ENCODE measurements at places on chromosomes 5 and 9.

DNA sequence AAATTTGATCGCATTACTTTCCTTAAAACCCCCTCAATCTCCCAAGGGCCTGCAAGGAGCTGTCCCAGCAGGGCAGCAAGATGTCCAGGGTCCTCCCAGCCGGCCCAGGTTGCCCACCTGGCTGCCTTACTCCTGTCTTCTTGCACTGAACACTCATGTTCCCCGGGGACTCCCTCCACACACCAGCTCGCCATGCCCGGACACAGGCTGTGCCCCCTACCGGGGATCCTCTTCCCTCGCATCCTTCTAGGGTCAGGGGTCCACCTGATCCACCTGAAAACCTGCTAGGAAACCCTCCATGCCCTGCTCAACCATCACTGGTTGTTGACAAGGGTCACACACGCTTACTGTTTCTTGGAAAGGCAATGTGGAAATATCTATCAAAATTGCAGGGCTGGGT is 172.0 kb upstream of the MSX2 start:
- no peak for DNase-seq

- DNase-seq: no peak
Measured at GRCh38 chr5:119393746-119394145, 37.9 kb downstream of the TNFAIP8 start.

DNA sequence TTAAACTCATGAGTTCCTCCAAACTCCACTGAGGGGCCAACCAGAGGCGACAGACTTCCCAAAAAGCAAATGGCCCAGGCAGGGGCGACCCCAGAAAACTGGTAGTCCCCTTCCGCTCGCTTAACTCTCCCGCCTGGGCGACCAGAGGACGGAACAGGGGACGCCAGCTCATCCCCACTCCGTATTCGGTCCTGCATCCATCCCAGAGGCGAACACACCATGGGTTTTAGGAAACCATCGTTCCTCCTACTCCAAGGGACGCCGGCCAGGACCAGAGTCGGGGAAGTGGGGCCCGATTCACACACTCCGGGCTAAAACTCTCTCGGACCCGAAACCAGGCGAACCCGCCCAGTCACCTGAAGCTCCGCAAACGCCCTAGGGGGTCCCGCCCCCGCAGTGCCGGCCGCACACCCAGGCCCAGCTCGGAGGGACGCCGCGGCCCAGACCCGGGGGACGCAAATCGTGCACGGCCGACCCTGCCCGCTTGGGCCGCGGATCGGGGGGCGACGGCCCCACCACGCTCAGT is 478 bp downstream of the TEX10 start:
- DNase-seq: peak; percentile 1

- no peak for DNase-seq
Measured at GRCh38 chr9:36005891-36006290, 30.8 kb upstream of the RECK start.

DNA sequence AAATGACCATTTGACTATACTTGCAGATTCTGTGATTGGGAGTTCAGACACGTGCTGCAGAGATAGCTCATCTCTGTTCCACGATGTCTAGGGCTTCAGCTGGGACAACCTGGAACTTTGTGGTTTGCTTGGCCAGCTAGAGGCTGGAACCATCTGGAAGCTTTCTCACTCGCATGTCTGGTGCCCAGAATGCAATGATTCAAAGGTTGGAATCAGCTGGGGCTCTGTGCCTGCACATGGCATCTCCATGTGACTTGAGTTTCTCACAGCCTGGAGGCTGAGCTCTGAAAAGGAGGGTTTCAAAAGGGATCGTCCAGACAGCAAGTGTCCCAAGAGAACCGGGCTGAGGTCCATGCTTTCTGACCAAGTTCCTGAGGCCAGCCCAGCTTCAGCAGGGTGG is 465.2 kb downstream of the GADD45G start:
- DNase-seq: no peak

GRCh38 chr5:152547202-152547601 is 142.1 kb upstream of the NMUR2 start:
- no peak for DNase-seq

- DNase-seq: no peak
Measured at GRCh38 chr5:131230406-131230805, 33.4 kb upstream of the CDC42SE2 start.

DNA sequence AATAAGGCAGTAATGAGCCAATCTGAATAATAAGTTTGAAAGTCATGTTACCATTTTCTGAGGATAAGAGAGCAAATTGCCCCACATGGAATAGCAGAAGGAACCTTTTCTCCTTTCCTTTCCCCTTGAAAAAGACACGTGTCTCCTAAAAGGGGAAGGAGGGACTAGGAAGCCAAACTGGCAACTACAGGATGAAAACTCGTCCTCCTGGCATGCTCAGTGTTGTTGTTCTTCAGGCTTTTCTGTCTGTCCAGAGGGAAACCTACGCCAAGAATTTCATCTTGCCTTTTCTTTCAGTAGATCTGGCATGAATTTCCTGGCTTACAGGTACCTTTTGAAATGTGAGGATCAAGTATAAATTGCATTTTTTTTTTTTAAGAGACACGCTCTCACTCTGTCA is 355.9 kb upstream of the TLE4 start:
- no peak for DNase-seq

DNA sequence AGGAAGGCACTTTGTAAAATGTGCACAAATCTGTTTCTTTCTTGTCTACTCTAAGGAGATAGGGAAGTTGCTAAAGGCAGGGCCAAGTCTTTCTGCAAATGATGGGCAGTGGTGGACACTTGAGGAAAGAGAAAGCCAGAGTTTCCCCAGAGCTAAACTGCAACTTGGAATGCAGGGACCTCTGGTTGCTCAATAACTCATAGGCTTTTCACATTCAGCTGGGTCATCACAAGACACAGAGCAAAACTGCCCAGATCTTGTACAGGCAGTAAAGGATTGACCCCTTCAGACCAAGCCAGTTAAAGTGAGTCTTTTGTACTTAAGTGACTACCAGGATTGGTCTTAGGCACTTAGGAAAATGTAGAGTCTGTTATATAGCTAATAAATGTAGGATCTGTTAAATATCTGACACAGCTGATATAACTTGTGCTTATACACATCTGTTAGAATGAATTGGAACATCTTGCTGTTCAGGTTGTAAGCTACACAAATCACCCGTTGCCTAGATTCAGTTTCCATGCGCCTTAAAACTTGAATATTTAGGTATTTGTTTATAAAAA is 13.5 kb upstream of the AGXT2 start:
- no peak for DNase-seq

DNA sequence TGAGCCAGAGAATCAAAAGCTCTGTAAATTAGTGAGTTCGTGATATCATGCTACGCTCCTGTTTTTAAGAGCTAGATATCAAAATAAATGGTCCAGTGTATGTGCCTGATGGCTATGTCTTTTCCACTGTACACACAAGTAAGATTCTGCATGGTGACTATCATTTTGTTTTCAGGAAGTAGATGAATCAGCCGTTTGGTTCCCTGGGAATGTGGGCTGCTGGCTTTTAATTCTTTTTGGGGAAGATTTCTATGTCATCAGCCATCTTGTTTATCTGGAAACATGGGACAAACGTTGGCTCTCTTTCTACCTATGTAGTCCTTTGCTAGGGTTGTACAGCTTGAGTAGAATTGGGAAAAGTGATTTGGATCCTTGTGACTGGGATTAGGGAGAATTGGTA is 126.7 kb downstream of the GRIA1 start:
- no peak for DNase-seq

DNA sequence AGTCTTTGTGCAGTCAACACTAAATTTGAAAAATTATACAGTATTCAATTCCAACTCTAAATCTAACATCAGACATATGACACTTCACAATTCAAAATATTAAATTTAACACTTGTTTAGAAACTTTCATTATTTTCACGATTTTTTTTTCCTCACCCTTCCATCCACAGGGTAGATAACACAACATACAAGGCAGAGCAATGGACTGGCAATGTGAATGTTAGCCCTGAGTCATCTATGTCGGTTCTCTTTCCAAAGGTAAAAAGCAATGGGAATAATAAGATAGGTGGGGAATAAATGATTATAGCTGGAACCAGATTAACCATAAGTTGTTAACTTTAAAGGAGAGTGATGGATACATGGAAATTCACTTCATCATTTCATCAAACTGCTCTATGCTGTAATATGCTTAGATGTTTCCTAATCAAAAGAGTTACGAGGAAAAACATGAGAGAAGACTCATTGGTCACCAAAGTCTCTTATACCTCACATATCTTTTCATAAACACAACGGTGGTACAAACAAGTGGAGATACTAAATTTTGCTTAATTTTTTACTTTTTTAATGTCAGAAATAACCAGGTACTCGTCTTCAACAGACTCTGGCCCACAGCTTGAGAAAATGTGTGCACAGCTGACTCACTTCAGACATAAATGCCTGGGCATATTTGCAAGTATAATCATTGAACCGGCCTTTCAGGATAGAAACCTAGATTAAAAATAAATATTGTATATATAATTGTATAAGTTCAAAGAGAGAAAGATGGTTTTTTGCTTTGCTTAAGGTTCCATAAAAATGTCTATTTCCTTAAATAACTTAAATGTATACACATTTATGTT is 23.0 kb downstream of the RFX3 start:
- DNase-seq: no peak

GRCh38 chr5:4544049-4544670 is 596.0 kb upstream of the ADAMTS16 start:
- DNase-seq: no peak

GRCh38 chr9:96484521-96484931 is 34.6 kb downstream of the HABP4 start:
- DNase-seq: no peak

GRCh38 chr5:151171529-151171928 is 13.9 kb upstream of the ANXA6 start:
- DNase-seq: no peak

DNA sequence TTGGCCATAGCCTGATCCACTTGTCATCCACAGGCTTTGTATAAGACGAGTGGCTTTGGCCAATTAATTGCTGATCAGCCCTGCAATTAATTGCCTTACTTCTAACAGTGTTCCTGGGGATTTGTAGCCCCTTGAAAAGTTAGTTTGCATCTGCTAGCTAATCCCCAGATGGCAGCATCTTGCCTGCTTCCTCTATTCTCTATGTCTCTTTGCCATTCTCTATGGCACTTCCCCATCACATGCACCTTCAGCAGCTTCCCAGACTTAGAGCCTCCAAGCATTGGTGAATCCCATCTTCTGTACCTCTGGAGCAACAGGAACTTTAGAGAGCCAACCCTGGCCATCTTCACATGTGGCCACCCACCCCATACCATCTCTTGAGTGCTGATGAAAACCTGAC is 197.0 kb upstream of the DMAC1 start:
- no peak for DNase-seq

DNA sequence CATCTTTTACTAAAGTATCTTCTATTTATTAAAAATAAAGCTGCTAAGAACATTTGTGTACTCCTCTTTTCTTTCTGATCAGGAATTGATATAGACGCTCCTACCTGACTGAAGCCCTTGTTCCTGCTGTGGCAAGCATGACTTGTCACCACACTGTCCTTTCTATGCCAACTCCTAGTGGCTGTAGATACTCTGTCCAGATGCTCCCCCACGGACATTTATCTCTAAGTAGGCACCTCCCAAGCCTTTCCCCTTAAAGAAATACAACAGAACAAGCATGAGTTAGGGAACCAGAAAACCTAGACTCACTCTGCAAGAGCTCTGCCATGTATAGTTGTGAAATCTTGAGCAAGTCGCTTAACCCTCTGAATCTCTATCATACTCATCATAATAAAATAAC is 53.2 kb downstream of the FAM114A2 start:
- DNase-seq: no peak

DNA sequence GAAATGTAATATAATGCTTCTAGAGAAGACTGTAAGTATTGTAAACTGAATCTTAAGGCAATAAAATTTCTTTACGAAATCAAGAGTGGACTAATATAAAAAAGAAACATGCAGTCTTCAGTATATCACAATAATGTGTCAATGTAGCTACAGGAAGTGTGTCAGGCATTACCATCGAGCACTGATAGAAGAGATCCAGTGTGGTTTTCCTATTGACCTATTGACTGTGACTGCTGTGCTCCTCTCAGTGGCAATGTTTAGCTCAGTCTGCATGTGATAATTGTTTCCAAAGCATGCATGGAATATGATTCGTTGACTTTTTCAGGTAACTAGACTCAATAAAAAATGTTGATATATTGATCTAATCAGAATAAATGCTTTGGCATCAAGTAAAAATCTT is 20.3 kb upstream of the PCSK1 start:
- DNase-seq: no peak

DNA sequence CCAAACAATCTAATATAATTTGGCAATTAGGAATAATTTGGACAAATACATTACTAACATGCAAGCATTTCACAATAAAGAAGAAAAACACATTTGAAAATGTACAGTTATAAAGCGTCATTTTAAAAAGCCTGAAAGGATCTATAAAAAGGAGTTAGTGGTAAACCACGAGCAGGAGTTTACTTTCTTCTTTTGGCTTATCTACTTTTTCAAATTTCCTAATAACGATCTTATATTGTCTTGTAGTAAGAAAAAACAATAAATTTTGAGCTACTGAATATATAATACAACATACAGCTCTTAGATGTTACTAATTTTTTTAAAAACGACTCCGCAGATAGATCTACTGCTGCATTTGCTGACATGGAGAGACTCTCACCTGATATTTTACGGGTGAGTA is 79.9 kb downstream of the SMIM23 start:
- DNase-seq: no peak

DNA sequence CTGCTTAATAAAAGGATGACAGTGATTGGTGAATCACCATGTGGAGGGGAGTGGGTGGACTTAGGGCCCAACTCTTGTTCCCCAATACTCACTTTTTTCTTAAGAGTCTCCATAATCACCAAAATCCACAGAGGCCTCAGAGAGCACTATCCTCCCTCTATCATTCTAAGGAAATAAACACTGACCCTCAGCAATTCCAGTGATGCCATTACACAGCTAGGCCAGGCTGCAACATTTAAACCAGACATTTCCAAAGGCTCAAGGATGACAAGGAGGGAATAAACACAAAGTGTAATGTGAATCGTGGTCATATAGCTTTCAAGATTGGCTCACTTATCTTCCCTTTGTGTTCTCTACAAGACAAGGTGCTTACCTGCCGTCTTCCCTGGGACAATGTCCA is 2.4 kb upstream of the ARSI start:
- DNase-seq: no peak

- no peak for DNase-seq
Measured at GRCh38 chr5:89267788-89268187, 384.8 kb upstream of the MEF2C start.

- no peak for DNase-seq
Measured at GRCh38 chr5:36206913-36207312, 34.8 kb downstream of the NADK2 start.

GRCh38 chr5:124342584-124342983 is 403.9 kb downstream of the ZNF608 start:
- no peak for DNase-seq

DNA sequence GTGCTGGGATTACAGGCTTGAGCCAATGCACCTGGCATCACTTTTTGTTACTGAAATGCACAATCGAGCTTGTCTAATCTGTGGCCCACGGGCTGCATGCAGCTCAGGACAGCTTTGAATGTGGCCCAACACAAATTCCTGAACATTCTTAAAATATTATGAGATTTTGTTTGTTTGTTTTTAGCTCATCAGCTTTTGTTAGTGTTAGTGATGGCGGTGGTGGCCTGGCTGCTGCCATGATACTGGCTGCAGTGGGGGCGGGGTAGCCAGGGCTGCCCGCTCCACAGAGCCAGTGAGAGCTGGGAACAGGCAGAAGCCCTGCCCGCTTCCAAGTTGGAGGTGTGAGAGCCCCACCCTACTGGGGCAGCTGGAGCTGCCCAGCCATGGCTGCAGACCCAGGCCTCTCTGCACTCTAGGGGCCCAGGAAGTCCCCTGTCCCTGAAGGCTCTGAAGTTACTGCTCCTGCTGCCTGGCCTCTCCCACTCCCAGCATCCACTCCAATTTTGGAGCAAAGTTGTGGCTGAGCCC is 76.6 kb upstream of the SHB start:
- no peak for DNase-seq

Data from effector memory CD4-positive, alpha-beta T cell (primary cell).